ENCODE measurements at places on chromosomes 1 and 21.

DNA sequence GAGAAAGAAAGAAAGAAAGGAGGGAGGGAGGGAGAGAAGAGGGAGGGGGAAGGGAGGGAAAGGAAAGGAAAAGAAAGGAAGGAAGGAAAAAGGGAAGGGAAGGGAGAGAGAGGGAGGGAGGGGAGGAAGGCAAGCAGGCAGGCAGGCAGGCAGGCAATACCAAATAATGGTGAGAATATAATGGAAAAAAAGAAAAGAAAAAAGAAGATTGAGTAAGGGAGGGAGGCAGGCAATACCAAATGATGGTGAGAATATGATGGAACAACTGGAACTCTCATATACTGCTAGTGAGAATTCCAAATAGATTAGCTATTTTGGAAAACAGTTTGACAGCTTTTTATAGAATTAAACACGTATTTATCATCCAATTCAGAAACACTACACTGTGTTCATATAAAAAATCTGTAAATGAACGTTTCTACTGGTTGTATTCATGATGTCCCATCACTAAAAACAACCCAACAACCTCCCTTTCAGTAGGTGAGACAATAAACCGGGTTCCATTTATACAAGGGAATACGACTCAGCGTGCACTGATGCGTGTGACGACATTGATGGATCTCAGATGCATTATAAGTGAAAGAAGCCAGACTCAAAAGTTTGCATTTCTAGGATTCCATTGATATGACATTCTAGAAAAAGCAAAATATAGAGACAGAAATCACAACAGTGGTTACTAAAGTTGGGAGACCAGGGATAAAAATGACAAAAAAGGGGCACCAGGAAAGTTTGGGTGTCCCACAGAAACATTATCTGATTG is 226.4 kb downstream of the DSCAM start:
- no peak for DNase-seq

GRCh38 chr1:43660355-43660754 is 10.4 kb downstream of the KDM4A start:
- no peak for DNase-seq

DNA sequence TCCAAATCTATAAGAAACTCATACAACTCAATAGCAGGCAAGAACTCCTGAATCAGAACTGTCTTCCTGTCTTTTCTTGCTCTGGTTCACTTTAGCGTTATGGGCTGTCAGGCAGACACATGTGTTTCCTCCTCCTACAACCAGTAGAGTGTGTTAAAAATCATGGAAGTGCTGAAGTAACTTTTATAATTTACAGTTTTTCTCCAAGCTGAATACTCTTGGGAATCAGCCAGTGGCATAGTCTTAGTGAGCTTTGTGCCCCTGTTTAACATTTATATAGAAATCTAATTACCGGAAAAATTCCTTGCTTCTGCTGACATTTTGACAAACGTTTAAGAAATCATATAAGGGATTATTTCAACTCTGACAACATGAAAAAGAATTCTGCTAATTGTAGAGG is 113.1 kb upstream of the RGS18 start:
- no peak for DNase-seq

DNA sequence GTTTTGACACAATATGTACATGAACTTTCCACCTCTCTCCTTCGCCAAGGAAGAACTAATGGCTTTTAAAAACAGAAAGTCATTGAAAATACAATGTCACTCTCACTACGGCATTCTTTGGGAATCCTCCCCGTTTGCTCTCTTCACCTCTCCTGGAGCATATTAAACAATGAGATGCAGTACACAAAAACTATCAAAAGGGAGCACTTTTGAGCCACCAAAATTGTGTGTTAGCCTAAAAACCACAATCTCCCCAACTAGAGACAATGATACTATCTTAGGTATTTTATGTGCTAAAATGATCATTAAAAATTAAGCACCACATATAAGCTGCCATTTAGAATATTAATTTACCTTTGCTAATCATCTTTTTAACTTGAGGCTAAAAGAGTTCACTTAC is 425.5 kb downstream of the KCTD3 start:
- no peak for DNase-seq

- DNase-seq = no peak
Measured at GRCh38 chr1:154556422-154556821, 2.0 kb downstream of the UBE2Q1 start.

Measured in SHP77 treated with DMSO at 0.1 percent for 48 hours (cell line).